ENCODE measurements at places on chromosomes 5 and 9.

GRCh38 chr5:167652690-167653089 is 638.8 kb upstream of the WWC1 start:
- DNase-seq: no peak

- DNase-seq: no peak
Observed at GRCh38 chr5:5739490-5739945, 317.0 kb downstream of the ICE1 start.

GRCh38 chr5:39760385-39761198 is 335.8 kb upstream of the DAB2 start:
- DNase-seq: no peak

DNA sequence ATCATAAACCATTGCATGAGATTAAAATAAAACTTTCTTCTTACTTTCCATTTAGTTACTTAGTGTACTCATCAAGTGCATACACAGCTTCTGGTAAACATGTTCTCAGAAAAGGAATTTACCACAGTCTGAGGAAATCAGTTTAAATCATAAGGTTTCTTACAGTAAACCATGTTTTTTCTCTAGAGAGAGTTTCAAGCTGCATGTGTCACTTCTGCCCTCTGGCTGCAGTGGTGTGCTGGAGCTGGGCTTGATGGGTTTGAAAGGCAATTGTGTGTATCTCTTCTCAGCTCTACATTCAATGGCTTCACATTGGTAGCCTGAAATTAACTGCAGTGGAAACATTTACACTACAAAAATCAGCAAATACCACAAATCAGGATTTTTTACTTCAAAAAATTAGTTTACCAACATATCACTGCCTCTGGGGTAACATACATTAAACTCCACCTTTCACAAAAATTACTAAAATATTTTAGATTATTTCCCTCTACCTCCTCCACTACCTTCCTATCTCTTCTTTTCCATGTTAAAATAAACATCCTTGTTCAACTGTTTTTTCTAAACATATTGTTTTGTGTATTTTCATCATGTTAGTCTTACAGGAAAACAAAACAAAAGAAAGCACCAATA is 414.3 kb downstream of the ANXA1 start:
- no peak for DNase-seq

- no peak for DNase-seq
Observed at GRCh38 chr5:179307013-179307800, 38.1 kb downstream of the ADAMTS2 start.

DNA sequence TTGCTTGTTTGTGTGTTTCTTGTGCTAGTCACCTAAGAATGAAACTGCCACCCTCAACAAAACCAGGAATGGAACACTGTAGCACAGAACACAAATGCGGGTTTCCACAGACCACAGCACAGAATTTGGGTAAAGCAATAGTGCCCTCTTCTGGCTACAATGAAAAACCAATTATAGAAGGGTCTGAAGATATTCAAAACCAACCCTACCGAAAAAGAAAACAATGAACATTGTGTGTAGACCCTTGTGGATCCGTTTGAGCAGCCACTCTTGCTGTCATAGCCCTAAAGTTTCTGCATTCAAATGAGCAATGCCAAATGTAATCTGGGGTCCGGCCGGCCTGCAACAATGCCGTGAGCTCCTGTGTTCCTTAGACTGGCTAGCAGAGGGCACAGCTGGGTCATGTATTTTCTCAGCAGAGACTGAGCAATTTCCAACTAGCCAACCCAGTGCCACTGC is 8.3 kb upstream of the ENC1 start:
- DNase-seq: peak; percentile 24

- no peak for DNase-seq
Observed at GRCh38 chr5:157382996-157383800, 76.8 kb upstream of the NIPAL4 start.

GRCh38 chr9:126935630-126936029 is 21.0 kb downstream of the RALGPS1 start:
- no peak for DNase-seq

DNA sequence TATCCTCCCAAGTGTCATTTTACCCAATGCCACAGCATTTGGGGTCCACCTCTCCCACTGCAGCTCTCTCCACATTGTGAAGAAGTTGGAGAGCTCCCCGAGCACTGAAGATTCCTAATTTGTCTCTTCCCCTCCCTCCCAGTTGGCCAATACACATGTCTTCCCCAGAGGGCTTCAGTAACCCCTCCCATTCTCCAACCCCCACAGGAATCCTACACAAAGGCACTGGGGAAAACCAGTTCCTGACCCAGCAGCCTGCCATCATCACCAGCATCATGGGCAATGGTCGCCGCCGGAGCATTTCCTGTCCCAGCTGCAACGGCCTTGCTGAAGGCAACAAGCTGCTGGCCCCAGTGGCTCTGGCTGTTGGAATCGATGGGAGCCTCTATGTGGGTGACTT is 87.3 kb upstream of the WWC1 start:
- DNase-seq: no peak

GRCh38 chr5:179371681-179372680 is 26.7 kb upstream of the ADAMTS2 start:
- DNase-seq: no peak

- no peak for DNase-seq
Observed at GRCh38 chr5:178496642-178497041, 93.6 kb downstream of the COL23A1 start.

- DNase-seq: no peak
Observed at GRCh38 chr5:38237681-38238080, 20.7 kb upstream of the EGFLAM start.

GRCh38 chr5:160923411-160923810 is 71.4 kb upstream of the ATP10B start:
- no peak for DNase-seq

GRCh38 chr5:149953436-149954121 is 7.0 kb upstream of the SLC26A2 start:
- DNase-seq: no peak

DNA sequence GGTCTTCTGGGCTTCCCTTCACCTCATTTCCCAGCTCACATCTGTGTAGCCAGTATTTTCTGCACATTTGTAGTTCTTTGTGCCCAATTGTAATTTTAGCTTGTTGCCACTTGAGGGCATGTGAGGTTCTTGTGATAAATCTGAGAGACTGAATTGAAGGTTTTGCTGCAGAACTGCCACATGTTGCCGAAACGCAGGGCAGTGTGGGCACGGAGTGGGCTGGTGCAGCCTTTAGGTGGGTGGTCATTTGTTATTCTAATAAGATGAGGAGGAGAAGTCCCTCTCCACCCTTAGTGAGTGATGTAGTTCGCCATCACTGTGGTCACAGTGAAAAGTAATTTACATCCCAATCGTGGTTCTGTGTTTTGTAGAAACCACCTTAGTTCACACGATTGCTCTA is 21.2 kb downstream of the OTULIN start:
- DNase-seq: no peak

DNA sequence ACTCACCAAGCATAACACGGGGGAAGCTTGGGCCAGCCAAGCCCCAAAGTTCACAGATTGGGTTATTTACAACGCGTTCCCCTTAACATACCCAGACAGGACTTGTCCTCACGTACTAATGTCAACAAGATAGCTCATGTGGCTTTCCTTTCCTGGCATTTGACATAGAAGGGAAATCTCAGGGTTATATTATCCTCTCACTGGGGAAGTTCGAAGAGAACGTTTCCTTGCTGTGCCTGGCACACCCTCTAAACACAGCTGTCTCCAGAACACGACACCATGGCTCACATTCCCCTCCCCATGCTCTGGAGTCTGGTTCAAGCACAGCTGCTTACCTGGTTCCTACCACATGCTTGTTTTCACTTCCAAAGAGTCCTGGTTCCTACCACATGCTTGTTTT is 46.8 kb upstream of the OTULINL start:
- no peak for DNase-seq

DNA sequence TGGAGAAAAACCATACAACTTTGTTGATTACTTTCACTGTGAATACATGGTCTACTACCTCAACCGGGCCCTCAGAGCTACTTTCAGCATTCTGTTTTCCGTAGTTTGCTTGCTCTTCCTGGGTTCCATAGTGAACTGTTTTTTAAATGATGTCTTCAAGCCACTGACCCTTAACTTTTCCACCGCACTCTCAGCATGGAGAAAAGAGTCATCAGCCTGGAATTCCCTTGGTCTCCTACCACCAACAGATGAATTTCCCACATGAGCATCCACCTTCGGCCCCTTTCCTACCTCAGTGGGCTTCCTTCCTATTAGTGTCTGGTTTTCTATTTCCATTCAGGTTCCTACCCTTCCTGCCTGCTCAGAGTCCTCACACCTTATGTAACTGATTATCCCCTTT is 135.9 kb upstream of the ADAMTSL1 start:
- no peak for DNase-seq

DNA sequence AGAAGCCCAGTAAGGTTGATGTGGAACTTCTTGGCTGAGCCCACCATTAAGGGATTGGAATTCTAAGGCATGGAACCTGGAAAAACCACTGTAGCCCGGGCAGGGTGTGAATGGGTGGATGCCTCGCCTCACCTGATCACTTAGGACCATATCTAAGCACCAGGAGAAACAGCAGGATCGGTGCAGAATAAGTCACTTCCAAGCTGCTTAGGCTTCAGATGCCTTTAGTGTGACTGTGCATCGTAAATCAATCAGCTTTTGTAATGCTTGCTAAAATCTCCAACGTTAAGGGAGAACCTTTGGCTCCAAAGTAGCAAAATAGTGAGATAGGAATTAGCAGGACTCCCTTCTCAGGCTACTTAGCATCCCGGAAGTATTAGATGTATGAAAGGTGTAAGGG is 103.9 kb upstream of the MEGF10 start:
- no peak for DNase-seq

GRCh38 chr9:20726144-20726543 is 42.1 kb downstream of the FOCAD start:
- no peak for DNase-seq

DNA sequence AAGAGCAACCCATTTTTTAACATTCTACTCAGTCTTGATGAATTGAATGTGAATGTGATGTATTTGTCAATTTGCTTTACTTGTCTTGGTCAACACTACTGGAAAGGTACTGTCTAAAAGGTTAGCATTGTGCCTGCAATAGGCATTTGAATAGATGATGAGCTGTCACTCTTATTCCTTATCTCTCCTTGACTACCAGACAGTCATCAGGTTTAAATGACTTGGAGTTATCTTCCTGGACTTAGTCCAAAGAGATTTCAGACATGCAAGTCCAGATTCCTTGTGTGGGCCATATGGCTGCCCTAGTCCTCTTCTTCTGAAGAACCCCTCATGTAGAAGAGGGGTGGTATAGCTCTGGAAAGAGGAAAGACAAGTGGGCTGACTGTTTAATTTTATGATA is 4.8 kb downstream of the ARHGEF28 start:
- no peak for DNase-seq

Measured in SK-N-MC (cell line).